ENCODE measurements at places on chromosomes 3 and 15. TPM values are rescaled to one million over a fixed set of nuclear protein-coding genes. Genes with fewer than 3 reads are reported as not detected.

The GOLGA6L24 gene
- total RNA-seq = not detected

The GABRR3 gene
- total RNA-seq = not detected

The DUOXA2 gene
- not detected for total RNA-seq

The RBM6 gene
- total RNA-seq = 147 TPM

The KCNMB3 gene
- 1.9 TPM for total RNA-seq

The CACNA1D gene
- total RNA-seq = not detected

The P2RY12 gene
- total RNA-seq = not detected

The IL20RB gene
- total RNA-seq = 1.9 TPM

The SNTN gene
- total RNA-seq = not detected

The TRIM42 gene
- not detected for total RNA-seq

The PPP1R14D gene
- not detected for total RNA-seq

The ISLR gene
- not detected for total RNA-seq

The ALPK3 gene
- total RNA-seq = 0.17 TPM

The LINGO1 gene
- not detected for total RNA-seq

The GPR149 gene
- total RNA-seq = not detected

The AADACL2 gene
- not detected for total RNA-seq

The CSTA gene
- total RNA-seq = not detected

The PLIN1 gene
- 0.79 TPM for total RNA-seq

All from activated naive CD8-positive, alpha-beta T cell treated with anti-CD3 and anti-CD28 coated beads, Interleukin-2, amount 10 ng/mL, durations not matched to agents 7 days and 5 days (primary cell).